NCI-H446 (cell line): ENCODE measurements at places on chromosomes 11 and 22.

DNA sequence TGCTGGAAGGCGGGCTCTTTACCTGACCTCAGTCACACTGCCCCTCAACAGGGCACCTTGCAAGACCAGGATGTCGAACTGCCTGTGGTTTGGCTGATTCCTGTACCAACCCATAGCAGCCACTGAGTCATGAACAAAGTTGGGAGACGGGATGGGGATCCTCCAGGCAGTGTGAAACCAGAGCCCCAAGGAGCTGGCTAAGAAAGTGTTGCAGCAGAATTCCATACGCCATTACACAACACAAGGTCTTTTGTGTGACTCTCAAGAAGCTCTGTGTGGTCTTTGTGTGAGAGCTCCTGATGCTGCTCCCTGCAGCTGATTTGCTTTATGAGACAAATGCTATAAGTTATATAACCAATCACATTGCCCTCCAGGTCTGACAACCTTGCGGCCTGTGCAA, 617.7 kb downstream of the OPCML start:
- no peak for DNase-seq

GRCh38 chr11:119592642-119593041, 136.4 kb downstream of the NECTIN1 start:
- no peak for DNase-seq

DNA sequence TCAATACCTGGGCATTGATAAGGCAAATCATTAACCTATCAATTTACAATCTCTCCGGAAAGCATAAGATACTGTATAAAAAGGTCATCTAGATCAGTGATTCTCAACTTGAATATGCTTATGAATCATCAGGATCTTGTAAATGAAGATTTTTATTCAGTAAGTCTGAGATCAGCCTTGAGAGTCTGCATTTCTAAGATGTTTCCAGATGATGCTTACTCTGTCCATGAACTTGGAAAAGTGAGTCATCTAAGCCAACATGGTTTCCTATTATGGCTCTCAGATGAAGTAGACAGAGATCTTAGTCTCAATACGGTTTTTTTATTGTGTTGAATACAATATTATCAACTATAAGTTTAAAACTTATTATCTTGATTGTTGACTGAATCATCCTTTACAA, 226.4 kb upstream of the KIRREL3 start:
- DNase-seq, result no peak

DNA sequence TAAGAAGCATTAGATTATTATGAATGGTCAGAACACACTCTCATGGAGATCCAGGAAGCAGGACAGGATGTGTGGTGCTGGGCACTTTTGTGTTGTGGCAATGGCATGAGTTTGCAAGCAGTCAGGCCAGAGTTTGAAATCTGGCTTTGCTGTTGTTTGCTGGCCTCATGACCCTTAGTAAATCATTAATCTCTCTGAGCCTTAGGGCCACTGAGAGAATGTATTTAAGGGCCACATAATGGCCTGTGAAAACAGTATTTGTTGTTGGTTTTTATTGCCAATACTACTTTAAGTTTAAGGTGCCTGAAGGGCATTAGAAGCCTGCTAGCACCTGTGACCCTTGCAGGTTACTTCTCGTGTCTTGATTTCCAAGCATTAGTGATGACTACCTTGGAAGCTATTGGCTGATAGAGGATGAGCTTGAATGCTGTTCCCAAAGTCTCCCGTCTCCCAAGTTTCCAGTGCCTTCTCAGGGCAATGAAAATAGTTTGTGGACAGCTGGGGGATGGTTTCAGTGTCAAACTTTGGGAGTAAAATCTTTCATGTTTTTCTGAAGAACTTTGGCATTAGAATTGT, 24.6 kb downstream of the STIM1 start:
- no peak for DNase-seq

DNA sequence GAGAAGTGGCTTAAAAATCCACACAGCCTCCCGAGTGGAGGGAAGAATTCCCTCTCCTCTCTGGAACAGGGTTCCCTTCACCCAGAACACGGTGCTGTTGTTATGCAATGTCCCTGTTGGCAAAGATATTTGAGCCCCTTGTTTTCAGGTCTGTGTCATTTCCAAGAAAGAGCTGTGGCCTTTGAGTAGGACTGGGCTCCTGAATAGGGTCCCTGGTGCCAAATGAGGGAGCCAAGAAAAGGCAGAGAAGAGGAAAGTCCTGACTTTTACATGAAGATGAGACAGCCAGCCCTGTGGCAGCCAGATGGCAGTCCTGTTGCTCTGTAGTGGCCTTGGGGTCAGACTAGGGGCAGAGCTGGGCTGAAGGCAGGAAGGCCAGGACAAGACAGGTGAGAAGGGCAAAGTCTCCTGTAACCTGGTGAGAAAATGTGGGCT, 51.2 kb upstream of the ELF5 start:
- DNase-seq, result peak; percentile 12

GRCh38 chr11:67302571-67303131, 679 bp upstream of the SSH3 start:
- no peak for DNase-seq

- DNase-seq, result no peak
Measured at GRCh38 chr22:38213990-38214301, 12.2 kb downstream of the MAFF start.

DNA sequence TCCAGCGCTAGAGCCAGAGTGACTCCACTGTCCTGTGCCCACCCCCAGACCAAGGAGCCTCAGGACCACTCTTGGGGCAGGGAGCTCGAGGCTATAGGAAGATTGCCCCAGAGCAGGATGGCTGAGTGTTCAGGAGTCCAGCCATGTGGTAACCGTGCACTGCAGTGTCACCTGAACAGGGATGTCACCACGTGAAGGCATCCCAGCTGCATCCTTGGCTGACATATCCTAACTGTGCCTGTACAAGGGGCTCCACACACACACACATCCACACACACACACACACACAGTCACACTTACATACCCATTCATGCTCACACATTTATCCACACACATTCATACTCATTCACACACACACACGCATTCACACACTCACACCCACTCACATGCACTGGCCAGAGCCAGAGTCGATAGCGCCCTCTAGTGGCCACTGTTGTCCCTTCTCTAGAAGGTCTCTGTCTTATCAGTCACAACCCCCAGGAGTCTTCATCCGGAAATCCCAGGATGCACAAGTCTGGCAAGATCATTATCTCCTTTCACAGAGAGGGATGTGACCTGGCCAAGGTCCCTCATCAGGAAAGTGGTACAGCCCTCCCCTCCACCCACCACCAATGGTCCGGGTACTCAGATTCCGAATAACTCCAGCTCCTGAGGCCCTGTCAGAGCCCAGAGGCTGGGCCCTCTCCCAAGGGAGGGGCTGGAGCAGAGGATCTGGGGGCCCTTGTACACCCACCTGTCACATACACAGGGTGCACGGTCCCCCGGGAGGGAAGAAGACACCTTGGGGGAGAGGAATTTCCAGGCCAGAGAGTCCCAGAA, 55.1 kb downstream of the IGLL5 start:
- DNase-seq, result peak; percentile 60

- no peak for DNase-seq
Measured at GRCh38 chr11:6667733-6668374, 12.2 kb upstream of the DCHS1 start.

DNA sequence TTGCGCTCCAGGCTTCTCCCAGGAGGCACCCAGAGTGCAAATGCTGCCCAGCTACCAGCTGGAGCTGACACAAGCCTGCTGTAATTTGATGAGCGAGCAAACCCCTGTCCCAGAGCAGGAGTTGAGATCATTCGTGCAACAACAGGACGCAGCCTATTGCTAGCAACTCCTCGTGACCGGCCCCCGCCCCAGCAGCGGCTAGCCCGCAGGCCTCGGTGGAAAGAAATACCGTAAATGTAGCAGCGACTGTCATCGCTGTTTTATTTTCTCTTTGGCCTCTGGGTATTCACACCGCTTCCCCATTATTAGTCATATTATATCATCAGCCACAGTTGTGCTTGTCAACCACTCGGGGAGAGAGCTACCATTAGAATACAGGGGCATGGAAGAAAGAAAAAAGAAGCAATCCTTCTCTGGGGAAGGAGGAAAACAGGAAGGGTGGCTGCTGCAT, 59.2 kb upstream of the ATXN10 start:
- DNase-seq, result no peak

- DNase-seq, result no peak
Measured at GRCh38 chr11:121841487-121842191, 274.4 kb downstream of the BLID start.

DNA sequence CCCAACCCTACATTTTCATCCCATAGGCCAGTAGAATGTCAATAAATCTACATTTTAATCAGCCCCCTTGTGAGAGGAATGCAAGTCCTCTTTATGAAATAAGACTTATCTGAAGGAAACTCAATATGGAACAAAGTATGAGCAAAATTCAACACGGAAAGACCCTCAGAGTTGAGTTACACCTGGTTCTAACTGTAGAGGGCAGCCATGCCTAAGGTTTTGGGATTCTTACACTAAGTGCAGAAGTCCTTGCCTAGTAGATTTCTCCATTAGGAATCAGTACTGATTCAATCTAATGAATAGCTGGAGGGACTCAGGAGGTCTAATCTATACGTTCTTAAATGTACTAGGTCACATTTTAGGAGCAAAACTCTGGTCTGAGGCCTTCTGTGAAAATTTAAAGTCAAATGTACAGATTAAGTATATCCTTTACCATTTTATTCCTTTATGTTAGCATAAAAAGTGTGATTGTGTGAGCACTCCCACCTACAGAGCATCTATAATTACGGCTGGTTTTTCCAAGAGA, 904.5 kb downstream of the DLG2 start:
- no peak for DNase-seq
